T1000 (cell line): ENCODE measurements at places on chromosomes 16 and 17.

DNA sequence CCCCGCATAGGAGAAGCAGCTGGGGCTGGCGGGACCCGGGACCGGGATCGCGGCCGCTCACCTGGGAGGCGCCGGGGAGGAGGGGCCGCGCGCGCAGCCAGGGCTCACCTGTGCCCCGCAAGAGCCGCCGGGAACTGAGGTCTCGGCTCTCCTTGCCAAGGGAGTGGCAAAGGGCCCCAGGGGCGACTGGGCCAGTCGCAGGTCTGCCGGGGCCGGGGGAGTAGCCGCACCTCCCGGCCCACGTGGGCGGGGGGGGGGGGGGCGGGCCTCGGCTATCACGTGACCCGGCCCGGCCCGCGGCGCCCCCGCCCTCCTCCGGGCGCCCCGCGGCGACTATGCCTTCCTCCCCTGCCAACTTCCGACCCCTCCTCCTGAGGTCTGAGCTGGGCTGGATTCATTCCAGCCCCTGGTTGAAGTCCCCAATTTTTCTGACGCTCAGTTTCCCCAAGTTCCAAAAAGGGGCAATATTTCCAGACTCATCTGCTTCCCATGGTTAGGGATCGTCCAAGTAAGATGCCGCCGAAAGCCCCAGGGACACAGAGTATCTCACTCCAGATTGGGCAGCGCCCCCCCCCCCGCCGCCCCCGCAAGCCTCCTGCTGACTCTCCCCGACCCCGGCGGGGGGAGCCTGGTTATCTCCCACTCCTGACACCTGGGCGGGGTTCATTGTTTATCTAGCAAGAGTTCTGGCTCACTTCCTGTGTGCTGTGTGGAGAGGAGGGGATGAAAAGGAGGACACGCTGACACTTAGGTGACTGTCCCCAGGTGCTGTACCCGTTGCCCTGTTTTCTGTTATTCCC is at the start of gene TMC6:
TSS of gene TMC6 (minus strand) at position 205 of the 800 bp plus-strand sequence. CDS start 1,923 bp downstream, outside the sequence.
- DNase-seq = peak; percentile 45

- no peak for DNase-seq
Measured at GRCh38 chr17:30341703-30342249, 7.9 kb upstream of the TMIGD1 start.

GRCh38 chr16:81595629-81596292 is 151.2 kb downstream of the CMIP start:
- DNase-seq = no peak

- no peak for DNase-seq
Measured at GRCh38 chr16:15897834-15898254, 9.4 kb upstream of the CEP20 start.

DNA sequence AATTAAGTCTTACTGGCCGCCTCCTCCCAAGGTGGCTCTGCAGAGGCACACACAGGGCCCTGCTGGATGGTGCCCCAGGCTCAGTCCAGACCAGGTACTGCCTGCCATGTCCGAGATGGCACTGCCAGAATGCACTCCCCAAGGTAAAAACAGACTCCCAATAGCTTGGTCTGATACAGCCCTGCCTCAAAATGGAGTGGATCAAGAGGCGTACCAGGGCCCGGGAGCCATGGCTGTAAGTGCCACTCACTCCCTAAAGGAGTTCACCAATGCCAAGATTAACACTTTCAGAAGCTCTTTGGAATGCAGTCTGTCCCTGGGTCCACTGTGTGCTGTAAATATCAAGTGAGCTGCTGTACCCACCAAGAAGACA is 576 bp upstream of the MYO18A start:
- no peak for DNase-seq
